Kidney glomerular epithelial cell (primary cell): ENCODE measurements at places on chromosomes 3 and 15.

DNA sequence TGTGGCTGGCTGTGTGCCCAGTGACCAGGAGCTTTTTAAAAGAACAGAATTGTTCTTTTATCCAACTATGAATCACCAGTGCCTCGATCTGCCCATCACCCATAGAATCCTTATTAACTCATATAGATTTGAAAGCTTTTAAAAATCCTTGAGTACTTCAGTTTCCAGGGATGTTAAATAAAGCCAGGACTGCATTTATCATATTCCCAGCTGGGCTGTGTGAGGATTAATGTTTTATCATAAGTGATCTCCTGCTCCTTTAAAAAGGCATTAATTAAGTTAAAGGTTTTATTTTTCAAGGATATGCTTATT, 234.0 kb downstream of the MYRIP start:
- DNase-seq = peak; percentile 76

DNA sequence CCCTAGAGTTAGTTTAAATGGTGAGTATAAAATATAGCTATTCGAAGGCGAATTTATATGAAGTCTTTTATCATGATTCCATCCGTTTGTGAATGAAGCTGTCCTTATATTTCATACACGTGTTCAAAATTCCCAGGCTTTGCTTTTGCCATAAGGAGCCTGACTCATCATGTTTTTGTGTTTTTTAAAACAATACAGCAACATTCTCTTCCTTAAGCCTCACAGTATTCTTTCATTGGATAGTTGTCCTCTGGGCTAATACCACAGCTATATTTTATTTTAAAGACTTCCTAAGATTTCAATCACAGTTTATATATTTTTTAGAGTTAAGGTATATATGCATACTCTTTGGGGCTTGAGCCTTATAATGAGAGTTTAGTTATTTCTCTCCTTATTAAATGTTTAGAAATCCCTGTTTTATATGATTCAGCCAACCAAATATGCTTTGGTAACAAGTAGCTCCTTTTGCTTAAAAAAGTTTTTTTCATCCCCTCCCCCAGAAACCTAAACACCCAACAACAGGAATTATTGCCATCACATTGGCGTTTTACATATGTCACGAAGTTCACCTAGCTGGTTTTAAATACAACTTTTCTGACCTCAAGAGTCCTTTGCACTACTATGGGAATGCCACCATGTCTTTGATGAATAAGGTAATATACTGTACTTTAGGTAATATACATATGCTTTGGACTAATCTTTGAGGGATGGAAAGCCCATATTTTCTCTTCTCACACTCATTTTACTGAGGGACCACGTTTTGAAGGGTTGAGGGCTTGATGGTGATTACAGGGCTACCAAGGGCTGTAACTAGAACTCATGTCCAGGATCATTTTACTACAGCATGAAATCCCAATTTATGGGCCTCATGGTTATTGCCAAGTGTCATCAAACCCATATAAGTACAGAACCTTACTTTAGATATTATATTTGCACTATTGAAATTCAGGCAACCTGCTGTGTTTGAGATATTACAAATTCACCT, 28.5 kb downstream of the ST3GAL6 start:
- DNase-seq = no peak

- no peak for DNase-seq
These were observed 38.8 kb upstream of the RNF7 start for GRCh38 chr3:141699324-141699723.

GRCh38 chr3:12490547-12490946, 6.3 kb downstream of the TSEN2 start:
- no peak for DNase-seq

DNA sequence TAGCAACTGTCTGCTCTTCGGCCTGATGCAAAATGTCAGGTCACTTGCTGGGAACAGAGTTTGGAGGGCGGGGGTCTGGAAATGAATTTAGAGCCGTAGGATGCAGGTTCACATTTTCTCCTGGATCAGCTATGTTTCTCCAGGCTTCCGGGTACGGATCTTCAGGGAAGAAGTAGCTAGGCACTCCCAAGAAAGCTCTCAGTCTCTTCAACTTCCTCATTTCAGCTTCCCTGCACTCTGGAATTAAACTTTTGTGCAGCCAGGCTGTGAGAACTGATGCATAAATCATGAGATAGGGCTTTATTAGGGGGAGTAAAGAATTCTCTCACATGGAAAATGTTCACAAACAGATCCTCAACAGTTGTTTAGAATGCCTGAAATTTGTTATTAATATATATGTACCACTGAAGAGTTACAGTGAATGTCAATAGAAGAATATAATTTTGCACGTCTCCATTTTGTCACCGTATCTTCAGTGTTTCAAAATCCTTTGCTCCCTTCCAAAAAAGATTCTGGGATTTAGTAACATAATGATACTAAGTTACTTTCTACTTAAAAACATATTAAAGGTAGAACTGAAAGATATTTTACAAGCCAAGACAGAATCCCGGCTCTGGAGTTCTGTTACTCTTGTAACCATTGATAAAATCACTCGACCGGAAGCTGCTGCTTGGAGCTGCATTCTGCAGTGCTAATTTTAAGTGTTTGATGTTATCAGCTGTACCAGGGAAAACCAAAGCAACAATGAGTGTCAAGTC, 178.5 kb upstream of the P2RY1 start:
- no peak for DNase-seq

GRCh38 chr3:183172051-183172639, 9.6 kb upstream of the LAMP3 start:
- DNase-seq = no peak

DNA sequence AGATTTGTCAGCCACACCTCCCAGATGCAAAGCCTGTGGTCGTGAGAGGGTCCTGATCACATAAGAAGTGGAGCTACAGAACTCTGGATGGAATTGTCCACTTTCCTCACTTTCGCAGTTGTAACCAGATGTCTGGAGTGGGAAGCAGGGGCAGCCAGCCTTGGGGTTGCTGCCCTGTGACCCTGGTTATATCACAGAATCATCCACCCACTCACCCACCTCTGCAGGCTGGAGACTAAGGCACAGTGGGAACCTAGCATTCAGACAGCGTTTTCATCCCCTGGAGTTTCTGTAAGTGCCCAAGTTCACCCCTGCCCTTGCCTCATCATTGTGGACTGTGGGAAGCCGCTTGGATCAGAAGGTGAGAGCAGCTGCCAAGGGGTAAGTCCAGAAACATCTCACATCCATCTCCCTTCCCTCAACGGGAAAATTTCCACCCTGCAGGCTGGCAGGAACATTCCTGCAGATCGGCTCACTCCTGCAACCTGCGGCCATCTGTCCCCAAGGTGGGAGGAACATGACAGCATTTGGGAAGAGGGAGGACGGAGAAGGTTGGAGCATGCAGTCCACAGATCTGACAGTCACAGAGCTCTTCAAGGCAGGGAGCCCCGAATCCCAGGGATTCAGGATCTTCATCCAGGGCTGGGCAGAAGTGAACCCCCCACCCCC, 2.9 kb upstream of the IQSEC1 start:
- DNase-seq = no peak

DNA sequence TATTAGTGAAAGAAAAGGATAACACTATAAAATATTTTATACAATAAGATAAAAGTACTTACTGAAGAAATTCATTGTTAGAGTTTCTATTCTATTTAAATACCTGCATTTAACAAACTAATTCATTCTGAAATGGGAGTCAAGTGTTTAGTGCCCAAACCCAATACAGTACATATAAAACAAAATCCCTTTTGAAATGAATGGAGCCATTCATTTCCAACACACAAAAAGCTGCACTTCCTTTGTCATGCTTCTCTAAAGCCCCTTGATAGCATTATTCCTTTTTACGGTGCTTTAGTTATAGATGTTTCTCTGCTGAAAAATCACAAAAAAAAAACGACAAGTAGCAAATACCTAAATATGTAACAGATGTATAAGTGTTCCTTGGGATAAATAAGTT, 596.3 kb downstream of the ZIC1 start:
- DNase-seq = no peak

DNA sequence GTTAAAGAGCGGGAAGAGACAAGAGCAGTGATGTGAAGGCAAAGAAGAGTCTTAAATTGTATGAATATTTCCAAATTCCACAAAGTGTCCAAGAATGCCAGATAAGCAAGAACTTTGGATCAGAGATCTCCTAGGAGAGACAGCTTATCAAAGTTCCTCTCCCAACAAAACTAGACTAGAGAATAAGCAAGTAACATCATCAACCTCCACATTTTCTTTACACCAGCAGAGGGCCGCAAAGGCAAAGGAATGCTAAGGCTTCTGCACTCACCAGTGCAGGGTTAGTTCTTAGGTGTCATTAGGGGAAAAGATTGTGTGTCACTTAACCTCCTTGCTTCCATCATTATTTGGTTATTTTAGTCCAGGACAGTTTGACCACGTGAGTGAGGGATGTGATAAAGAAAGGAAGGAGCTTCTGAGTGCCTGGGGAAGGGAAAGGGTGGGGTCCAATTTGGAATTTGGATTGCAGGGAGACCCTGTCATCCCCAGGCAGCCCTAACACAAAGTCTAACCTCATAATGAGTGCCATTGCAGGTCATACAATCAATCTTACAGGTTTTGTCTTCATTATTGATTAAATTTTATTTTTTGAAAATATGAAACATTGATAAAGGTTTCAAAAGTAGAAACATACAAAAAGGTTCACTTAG, 7.5 kb upstream of the CMTM6 start:
- peak; percentile 61 for DNase-seq
